ENCODE measurements at places on chromosomes 4 and X. TPM values are rescaled to one million over a fixed set of nuclear protein-coding genes. Genes with fewer than 3 reads are reported as not detected.

The SMPX gene
- total RNA-seq = not detected

The EVC gene
- total RNA-seq = 24.3 TPM

The SYTL4 gene
- total RNA-seq = 15.3 TPM

The MAGEC3 gene
- total RNA-seq = not detected

The PABPC1L2B gene
- not detected for total RNA-seq

The TMSB15B gene
- total RNA-seq = 1.2 TPM

The CCNB3 gene
- 0.71 TPM for total RNA-seq

The GC gene
- 0.86 TPM for total RNA-seq

The ARMCX5 gene
- 11.3 TPM for total RNA-seq

The MAGED2 gene
- total RNA-seq = 88.3 TPM

- no peak overlapping the region for H3K4me3 ChIP-seq
- H3K27me3 ChIP-seq = no peaks in the 10 kb centered on the region
- no peaks in the 10 kb centered on the region for H3K36me3 ChIP-seq
- H3K4me1 ChIP-seq = no peaks in the 10 kb centered on the region
- H3K27ac ChIP-seq = no peak overlapping the region
Observed at GRCh38 chr4:95758001-95758400, 81.9 kb upstream of the PDHA2 start.

GRCh38 chrX:136214551-136214950, 36.6 kb downstream of the MAP7D3 start:
- no peak for DNase-seq
- H3K4me3 ChIP-seq = no peak overlapping the region
- H3K27me3 ChIP-seq = no peaks in the 10 kb centered on the region
- H3K36me3 ChIP-seq = peaks cover 12% of the 10 kb centered on the region
- no peak overlapping the region for H3K27ac ChIP-seq
- H3K4me1 ChIP-seq = no peaks in the 10 kb centered on the region

DNA sequence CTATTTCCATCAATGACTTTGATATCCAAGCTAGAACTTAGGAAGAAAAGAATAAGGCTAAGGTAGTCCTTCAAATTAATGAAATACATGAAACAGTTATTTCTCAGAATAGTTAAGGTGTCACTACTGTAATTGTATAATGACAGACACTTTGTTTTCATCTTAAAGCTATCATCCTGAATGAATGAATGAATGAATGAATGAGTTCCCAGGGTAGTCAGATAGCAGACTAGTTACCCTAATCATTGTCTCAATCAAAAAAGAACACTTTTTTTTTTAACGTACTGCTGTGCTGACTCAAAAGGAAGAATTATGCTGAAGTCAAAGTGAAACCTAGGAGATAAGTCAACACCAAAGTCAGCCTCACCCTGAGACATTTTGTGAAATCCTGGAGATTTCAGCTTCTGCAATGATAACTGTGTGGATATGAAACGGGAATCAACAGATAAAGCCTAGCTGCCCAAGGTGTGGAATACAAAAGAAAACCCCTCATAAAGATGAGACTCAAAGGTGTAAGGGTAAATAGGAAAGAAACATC, 68.3 kb upstream of the CNKSR2 start:
- H3K4me1 ChIP-seq = no peaks in the 10 kb centered on the region
- H3K27ac ChIP-seq = no peak overlapping the region
- no peak overlapping the region for H3K4me3 ChIP-seq
- H3K27me3 ChIP-seq = no peaks in the 10 kb centered on the region
- no peaks in the 10 kb centered on the region for H3K36me3 ChIP-seq

- no peaks in the 10 kb centered on the region for H3K36me3 ChIP-seq
- no peak overlapping the region for H3K27ac ChIP-seq
- no peaks in the 10 kb centered on the region for H3K27me3 ChIP-seq
- no peak for DNase-seq
Observed at GRCh38 chr4:66974665-66975064, 570.6 kb downstream of the CENPC start.

- H3K4me3 ChIP-seq = no peak overlapping the region
- no peaks in the 10 kb centered on the region for H3K4me1 ChIP-seq
Observed at GRCh38 chr4:155742310-155743015, 16.4 kb upstream of the GUCY1B1 start.

GRCh38 chrX:118493016-118493415, 2.6 kb upstream of the DOCK11 start:
- no peak for DNase-seq
- H3K4me3 ChIP-seq = no peak overlapping the region
- H3K27me3 ChIP-seq = no peaks in the 10 kb centered on the region
- H3K4me1 ChIP-seq = no peaks in the 10 kb centered on the region
- no peaks in the 10 kb centered on the region for H3K36me3 ChIP-seq
- H3K27ac ChIP-seq = no peak overlapping the region

GRCh38 chr4:7823416-7823824, 116.2 kb downstream of the AFAP1 start:
- H3K27me3 ChIP-seq = no peaks in the 10 kb centered on the region
- H3K27ac ChIP-seq = peak overlapping the region; percentile 34
- DNase-seq = no peak
- H3K4me3 ChIP-seq = no peak overlapping the region

- no peak overlapping the region for H3K4me3 ChIP-seq
- no peak for DNase-seq
- H3K27ac ChIP-seq = no peak overlapping the region
- no peaks in the 10 kb centered on the region for H3K36me3 ChIP-seq
Observed at GRCh38 chr4:107870916-107871786, 46.4 kb downstream of the SGMS2 start.

DNA sequence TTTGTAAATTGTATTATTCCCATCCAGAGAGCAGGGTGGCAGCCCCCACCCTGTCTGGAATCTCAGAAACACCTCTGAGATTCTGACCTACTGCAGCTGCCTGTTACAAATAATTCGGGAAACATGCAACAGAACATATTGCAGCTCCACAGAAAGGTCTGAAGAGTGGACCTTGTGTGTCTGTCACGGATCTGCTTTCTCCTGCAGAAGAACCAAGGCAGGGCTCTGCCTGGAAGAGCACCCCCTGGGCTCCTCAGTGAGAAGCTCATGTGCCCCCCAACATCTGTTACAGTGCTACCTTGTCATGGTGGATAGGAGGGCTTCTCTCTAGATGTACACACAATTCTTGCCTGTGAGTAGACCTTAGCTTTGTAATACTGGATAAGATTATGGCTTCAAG, 286.6 kb upstream of the GATB start:
- H3K36me3 ChIP-seq = no peaks in the 10 kb centered on the region
- no peak overlapping the region for H3K4me3 ChIP-seq
- peaks cover 16% of the 10 kb centered on the region for H3K27me3 ChIP-seq
- H3K27ac ChIP-seq = no peak overlapping the region
- H3K4me1 ChIP-seq = peaks cover 11% of the 10 kb centered on the region
- no peak for DNase-seq

Measured in lower lobe of right lung (tissue), 2 donors.